HT1080 (cell line): ENCODE measurements at places on chromosomes 6 and 20. TPM values are rescaled to one million over a fixed set of nuclear protein-coding genes. Genes with fewer than 3 reads are reported as not detected.

- DNase-seq = no peak
These were observed 1321.1 kb upstream of the GJE1 start for GRCh38 chr6:140811642-140812041.

DNA sequence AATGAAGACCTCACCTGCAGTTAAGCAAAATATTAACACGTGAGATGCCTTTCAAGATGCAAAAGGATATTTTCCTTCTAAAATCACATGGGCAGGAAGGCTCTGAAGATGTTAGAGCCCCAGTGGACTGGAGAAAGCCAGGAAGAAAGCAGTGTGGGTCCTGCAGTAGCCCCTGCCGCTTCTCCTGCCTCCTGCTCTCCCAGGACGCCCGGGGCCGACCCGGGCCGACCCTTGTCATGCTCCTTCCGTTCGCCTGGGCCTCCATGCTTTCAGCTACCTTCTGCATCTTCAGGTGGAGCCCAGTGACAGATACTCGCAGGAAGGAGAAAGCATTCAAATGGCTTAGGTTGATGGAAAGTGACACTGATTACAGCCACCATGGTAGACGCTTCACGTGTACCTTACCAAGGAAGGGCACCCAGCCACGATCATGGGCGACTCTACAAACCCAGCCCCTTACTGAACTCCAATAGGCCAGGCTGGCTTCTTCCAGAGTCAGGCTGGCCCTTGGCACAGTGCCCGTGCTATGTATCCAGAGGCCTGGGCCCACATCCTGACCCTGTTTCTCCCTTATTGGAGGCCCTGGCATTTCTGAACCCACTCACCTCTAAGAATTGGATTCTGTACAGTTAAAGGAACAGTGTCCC, 69.0 kb downstream of the TCP11 start:
- no peak for DNase-seq

DNA sequence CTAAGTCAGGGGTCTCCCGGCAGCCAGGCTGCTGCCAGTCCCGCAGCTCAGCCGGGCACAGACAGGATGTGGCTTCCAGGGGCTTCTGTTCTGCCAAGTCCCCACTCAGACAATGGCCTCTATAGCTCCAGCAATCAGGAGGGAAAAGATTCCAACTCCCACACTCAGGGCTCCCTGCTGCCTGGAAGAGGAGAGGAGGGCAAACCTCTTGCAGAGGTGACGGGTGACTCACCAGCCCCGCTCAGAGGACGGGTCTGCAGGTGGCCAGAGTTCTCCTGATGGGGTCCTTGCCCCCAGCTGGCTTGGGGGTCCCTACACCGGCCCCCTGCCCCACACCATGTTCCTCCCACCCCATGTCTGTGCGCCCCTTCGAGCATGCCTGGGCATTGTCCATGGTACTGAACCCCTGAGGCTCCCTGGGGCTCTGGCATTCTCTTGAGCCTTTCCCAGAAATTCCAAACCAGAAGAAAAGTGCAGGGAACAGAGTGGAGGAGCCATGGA, 32.6 kb downstream of the NTSR1 start:
- peak; percentile 80 for DNase-seq

DNA sequence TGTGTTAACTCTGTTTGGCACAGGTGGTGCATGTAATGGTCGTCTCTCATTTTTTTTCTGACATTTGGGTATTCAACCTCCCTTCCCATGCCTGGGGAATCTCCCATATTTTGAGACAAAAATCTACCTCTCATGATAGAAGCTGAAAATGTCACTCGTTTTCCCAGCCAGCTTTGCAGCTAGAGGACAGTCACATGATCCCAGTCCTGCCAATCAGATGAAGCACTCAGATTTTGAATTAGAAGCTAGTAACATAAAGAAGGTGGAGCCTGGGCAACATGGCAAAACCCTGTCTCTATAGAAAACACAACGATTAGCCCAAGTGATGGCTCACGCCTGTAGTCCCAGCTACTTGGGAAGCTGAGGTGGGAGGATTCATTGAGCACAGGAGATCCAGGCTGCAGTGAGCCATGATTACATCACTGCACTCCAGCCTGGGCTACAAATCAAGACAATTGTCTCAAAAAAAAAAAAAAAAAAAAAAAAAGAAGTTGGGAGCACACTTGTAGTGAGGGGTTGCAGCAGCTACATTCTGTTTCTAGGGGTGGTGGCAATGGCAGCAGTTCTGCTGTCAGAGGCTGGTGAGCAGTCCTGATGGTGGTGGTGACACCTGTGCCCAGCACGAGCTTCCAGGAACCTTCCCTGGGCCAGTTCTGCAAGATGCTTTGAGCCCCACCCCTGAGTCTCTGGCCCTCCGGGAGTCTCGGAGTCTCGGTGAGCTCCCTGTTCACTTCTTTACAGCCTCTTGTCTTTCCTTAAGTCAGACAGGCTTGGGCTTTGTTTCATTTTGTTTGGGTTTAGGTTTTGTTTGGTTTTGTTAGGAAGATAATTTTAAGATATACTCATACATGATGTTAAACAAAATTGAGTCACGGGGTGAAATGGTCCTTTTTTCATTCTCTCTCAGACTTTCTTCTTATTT, 94.1 kb upstream of the KCNG1 start:
- peak; percentile 29 for DNase-seq

Gene NDUFAF5
- 17.4 and 20.1 TPM in 2 replicates for total RNA-seq

GRCh38 chr6:67558985-67559384, 1076.1 kb upstream of the ADGRB3 start:
- no peak for DNase-seq

Gene TMC2
- not detected in 2 replicates for total RNA-seq

- DNase-seq = no peak
These were observed 75.7 kb downstream of the NCOA7 start for GRCh38 chr6:125866433-125866832.

Gene SLC35D3
- 0.07 TPM in 1 of 2 replicates, not detected in the other for total RNA-seq

DNA sequence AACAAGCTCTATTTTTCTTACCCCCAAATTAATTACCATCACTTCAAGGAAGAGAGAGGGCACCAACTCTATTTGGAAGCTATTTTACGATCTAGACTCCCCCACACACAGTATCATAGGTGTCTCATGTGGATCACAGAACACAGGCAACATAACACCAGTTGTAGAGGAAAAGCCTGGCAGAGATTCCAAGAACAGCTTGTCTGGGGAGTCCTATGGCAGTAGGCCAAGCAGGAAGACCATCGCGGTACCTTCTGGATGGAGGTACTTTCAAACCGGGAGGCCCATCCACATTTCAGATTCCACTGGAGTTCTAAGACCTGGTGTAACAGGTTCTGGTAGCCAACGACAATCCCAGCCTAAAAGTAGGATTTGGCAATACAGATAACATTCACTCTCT, 37.6 kb upstream of the SPDEF start:
- no peak for DNase-seq

DNA sequence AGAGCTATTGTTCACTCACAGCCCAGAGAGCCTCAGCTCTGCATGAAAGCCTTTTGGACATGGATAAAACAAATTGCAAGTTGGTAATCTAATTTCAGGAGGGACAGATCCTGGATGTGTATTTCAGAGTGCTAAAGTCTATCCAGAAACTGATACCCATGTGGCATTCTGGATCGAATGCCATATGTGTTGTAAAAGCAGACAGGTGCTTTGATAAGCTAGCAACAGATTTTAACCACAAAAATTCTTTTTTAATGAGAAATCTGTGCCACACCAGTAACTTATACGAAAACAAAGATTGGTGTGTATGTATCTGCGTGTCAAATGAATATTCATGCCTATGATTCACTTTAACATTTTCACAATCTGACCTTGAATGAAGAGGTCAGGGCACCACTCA, 936.6 kb upstream of the MAP3K7 start:
- DNase-seq = peak; percentile 6

- DNase-seq = peak; percentile 97
These were observed 17.3 kb downstream of the GABRR2 start for GRCh38 chr6:89297695-89298351.

GRCh38 chr6:43771210-43771857, 1.3 kb downstream of the VEGFA start:
- DNase-seq = peak; percentile 31

DNA sequence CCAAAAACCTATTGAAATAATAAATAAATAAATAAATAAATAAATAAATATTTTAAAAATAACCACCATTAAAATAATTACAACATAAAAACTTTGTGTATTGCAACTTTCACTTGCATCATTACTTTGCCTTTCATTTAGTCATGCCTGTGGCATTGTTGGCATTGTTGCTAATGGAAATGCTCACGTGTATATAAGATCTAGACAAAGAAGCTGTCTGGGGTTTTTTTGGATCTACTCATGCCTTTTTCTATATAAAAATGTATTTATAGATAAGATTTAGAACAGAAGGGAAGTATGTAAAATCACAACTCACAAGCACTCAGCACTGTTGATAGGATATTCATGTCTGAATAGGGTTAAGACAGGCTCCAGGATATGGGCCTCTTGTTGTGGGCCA, 27.9 kb downstream of the GFRA4 start:
- no peak for DNase-seq

DNA sequence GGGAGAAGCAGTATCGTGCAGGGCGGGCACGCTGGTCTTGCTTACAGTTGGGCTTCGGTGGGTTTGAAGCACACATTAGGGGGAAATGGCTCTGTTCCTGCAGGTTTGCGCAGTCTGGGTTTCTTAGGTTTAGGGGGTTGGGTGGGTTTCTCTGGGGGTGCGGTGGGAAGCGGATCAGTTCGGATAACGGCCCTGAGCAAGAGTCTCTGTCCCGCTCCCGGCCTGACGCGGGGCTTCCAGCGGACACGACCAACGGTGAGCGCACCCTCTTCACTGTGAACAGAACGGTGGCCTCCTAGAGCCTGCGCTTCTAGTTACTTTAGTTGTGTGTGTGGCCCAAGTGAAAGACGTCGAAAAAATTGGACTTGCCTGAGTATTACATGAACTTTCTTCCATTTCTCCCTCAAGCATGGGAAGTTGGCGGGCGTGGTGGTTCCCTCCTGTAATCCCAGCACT, 635 bp upstream of the ELOVL2 start:
- no peak for DNase-seq

Gene GSTA2
- not detected in 2 replicates for total RNA-seq

Gene OR12D3
- not detected in 2 replicates for total RNA-seq

- DNase-seq = peak; percentile 81
These were observed 237.8 kb downstream of the LY86 start for GRCh38 chr6:6826095-6826901.

Gene CDH26
- total RNA-seq = 0.64 TPM in 1 of 2 replicates, not detected in the other

Gene TAGAP
- not detected in 2 replicates for total RNA-seq

- DNase-seq = peak; percentile 0
These were observed 29.1 kb upstream of the ZC3H12D start for GRCh38 chr6:149513915-149514314.

GRCh38 chr6:36383606-36384005, 3.9 kb downstream of the ETV7 start:
- DNase-seq = no peak

Gene PDE7B
- 0.47 and 1.3 TPM in 2 replicates for total RNA-seq

DNA sequence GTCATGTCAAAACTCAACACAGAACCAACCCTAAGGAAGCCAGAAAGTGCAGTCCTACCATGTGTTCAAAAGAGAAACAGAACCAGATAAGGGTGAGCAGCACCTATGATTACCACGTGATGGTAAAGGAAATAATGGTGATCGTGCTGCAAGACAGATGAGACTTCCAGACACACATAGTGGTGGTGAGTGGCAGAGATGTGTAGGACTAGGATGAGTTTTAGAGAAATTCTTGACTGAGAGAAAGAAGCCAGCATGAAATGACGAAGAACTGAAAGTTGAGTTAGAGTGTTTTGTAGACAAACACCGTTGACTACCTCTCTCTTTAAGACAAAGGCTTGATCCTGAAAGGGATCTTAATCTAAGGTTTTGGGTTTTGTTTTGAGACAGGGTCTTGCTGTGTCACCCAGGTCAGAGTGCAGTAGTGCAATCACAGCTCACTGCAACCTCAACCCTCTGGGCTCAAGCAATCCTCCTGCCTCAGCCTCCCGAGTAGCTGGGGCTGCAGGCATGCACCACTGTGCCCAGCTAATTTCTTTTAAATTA, 10.6 kb upstream of the BTBD9 start:
- DNase-seq = no peak

Gene ERVFRD-1
- not detected in 2 replicates for total RNA-seq

Gene SLC9A8
- 9.0 and 12.6 TPM in 2 replicates for total RNA-seq

DNA sequence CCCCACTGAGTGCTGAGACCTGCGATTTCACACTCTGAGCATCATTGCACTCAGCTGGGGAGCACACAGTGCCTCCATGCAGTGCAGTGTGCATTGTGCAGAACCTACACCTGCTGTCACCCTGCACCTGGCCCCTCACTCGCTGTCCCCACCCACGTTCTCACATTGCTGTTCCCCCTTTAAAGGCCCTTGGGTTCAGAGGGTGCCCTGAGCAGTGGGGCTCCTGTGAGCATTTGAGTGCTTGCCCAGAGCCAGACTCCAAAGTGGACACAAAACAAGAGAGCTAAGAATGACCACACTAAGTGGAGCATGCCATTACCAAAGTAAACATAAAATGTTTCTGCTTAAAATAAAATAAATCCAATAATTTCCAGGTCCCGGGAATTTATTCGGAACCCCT, 131.0 kb upstream of the CST7 start:
- no peak for DNase-seq

Gene CRYBG1
- total RNA-seq = 20.4 and 25.4 TPM in 2 replicates

DNA sequence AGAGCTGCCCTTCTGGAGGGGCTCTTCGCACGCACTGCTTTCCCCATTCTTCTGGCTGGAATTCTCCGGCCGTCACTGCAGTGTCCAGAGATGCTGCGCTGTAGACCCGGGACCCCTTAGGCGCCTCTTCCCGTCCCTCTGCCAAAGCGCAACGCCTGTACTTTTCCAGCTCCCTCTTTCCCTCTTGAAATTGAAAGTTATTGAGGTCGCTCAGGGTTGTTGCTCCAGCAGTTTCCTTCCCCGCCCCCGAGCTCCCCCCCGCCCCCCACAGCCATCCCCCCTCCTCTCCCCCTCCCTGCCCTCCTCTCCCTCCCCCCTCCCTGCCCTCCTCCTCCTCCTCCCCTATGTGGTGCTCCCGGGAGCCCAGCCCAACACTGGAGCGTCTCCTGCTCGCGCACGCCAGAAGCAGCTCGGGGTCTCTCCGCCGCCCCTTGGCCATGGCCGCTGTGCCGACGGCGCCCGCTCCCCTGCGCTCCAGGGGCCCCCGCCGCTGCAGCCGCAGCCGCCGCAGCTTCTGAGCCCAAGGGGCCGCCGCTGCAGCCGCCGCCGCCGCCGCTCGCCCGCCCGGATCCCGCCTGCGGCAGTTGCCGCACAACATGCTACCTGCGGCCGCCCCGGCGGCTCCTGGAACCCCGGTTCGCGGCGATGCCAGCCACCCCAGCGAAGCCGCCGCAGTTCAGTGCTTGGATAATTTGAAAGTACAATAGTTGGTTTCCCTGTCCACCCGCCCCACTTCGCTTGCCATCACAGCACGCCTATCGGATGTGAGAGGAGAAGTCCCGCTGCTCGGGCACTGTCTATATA, at the start of gene RSPO3:
Gene RSPO3 (plus strand): TSS at position 374 of the 804 bp plus-strand sequence. CDS start 522 bp downstream, outside the sequence.
- peak; percentile 26 for DNase-seq

DNA sequence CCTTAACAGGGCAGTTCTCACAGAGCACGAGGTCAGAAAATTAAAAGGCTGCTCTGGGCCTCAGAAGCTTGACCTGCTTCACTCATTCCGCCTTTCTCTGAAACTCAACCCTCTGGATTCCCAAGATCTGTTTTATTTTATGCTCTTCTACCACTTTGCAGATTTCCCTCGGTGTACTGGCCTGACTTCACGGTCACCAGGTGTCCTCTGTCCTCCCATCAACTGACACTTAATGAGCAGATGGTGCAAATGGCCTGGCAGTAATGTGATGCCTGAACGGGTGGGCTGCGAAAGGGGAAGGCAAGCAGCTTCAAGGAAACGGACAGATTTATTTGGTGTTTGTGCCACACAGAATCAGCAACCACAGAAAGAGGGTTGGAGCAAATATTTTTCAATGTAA, 169.7 kb upstream of the TFAP2D start:
- DNase-seq = no peak
